ENCODE measurements at places on chromosomes 12 and 14. TPM values are rescaled to one million over a fixed set of nuclear protein-coding genes. Genes with fewer than 3 reads are reported as not detected.
A peak's percentile ranks its signal among the peaks of the same experiment; 100 is the strongest.

- peak; percentile 50 for DNase-seq
Measured at GRCh38 chr14:71498212-71498611, 434.0 kb upstream of the RGS6 start.

DNA sequence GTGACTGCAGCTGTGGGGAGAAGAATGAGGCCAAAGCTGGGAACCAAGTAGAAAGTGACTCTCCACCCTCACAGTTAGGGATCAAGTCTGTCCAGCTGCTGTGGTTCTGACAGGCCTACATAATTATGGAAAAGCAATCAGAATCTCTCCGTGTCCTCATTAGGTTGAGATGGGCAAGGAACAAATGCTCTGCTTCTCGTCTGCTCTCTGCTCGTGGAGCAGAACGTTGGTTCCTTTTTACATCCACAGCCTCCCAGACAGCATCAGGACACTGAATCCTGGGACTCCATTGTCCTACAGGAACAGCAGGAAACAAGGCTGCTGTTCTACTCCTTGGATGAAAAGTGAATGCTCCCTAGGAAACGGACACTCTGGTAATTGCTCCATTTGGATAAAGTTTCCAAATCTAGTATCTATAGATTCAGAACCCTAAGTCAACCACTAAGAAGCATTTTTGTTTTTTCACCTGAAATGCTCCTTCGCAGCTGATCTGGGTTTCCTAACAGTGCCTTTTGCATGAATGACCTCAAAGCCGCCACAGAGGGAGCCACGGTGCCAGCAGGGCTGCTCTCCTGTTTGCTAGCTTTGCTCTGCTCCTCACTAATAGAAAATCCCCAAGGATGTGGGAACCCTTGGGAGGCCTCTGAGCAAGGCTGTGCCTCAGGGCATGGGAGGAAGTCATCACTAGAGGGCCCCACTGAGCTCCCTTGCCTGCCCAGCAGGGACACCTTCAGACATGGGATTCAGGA lies 102.0 kb downstream of the EGLN3 start:
- DNase-seq = peak; percentile 77

The SYT1 gene
- 95.2 TPM for polyA plus RNA-seq

The GRIN2B gene
- polyA plus RNA-seq = 15.8 TPM

DNA sequence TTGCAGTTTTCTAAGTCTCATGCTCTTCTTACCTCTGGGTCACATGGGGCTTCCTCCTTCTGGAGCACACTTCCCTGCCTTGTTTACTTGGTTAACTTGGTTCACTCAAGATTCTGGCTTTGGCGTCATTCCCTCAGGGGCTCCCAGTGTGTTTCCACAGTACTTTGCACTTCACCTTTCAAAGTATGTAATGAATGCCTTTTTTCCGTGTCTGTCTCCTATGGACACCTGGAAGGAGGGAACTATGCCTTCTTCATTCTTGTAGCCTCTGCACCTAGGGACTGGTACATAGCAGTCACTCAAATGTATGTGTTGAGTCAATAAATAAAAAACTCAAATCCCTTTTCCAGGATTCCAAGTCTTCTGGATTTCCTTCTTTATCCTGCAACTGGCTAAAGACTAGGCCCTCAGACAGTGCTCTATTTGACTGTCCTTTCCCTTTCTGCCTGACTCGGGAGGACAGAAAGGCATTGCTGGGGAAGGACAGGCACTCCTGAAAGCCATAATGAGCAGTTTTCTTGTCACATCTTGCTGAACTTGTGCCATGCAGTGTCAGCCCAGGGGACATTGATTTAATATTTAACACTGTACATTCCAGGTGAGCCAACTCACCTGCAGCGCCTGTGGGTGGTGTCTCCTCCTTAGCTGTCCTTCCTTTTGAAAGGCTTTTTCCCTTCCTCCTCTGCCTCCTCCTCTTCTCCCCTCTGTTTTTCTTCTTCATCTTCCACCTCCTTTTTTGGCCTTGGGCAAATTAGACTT lies 12.8 kb downstream of the MYRFL start:
- DNase-seq = no peak

GRCh38 chr12:121467638-121468498 lies 68.0 kb downstream of the RNF34 start:
- DNase-seq = no peak
